CD4-positive, alpha-beta T cell treated with Interleukin-21 for 1 hour (primary cell): ENCODE measurements at places on chromosomes 1 and 21.
A peak's percentile ranks its signal among the peaks of the same experiment; 100 is the strongest.

GRCh38 chr1:156958247-156958714 lies 37.8 kb downstream of the LRRC71 start:
- DNase-seq, result no peak

DNA sequence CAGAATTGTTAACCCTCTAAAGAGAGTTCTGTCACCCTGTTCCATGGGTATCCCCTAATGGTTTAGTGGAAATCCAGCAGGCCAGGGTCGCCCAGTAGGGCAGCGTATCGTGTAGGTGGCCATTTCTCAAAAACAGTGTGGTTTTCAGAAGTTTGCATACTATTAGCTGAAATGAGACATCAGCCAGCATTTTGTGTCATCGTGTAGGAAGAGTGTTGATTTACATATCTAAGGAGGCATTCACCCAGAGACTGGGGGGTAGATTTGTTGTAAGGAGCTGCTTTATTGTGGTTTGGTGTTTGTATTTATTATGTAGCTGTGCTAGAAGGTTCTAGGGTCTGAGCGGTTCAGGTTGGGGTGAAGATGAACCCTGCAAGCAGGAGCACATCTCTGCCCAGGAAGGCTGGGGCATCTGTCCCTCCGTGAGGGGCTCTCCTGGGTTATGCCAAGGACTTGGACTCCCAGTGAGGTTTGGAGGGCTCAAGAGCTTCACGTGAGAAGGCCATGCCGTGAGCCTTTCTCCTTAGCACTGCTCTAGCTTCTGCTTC lies 174.4 kb downstream of the PGBD5 start:
- no peak for DNase-seq

DNA sequence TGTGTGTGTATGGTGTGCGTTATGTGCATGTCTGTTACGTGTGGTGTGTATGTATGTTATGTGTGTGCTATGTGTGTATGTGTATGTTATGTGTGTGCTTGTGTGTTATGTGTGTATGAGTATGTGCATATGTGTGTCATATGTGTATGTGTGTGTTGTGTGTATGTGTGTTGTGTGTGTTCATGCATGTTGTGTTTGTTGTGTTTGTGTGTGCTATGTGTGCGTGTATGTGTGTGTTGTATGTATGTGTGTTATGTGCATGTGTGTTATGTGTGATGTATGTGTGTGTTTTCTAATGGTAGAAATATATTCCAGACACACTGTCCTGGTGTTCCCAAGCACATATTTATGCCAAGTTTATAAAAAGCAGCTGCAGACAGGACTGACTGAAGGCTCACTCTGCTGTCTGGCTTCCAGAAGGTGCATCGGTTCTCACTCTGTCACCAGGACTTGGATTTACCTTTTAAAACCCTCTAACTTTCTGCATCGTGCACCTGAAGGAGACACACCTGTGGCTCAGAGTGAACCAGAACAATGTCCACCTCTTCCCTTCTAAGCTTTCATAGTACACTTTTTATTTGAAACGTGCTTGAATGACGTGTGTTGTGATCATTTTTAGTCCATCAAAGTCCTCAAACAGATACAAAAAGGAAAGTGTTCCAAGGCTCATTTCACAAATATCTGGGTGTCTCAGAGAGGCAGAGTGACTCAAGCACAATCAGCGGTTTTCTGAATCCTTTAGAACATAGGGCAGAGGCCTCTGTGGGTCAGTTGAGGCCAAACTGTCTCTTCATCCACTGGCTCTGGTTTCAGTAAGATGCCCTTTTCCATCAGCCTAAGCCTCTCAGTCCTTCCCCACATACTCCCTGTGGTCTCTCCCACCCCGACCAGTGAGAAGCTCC lies 49.9 kb downstream of the TOMM20 start:
- DNase-seq, result no peak

DNA sequence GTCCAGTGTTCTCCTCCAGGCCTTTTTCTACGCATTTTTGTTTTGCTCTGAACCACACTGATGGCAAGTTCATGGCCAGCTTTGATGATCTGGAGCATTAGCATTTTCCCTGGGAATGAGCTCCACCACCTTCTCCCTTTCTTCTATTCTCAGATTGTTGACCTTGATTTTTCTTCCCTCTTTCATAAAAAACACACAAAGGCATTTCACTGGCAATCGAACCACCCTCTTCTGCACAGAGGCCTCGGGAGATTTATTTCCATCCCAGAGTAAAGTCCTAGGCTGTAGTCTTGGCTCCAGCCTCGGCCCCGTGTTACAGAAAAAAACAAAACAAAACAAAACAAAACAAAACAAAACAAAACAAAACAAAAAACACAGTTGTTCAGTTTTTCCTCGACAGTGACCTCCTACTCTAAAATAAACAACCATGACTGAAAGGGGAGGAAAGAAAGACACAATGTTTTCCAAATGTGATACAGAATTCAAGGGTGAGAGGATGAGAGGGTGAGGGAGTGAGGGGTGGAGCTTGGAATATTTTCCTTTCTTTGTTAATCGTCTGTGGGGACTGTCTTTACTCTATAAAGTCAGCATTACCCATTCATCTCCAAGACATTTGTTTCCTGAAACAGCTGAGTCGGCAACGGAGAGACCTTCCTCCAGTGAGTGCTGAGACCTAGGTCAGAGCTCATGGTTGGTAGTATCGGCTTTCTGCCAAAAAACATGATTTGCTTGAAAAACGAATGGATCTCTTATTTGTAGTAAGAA lies 29.8 kb upstream of the RNF186 start:
- DNase-seq, result no peak

- no peak for DNase-seq
Observed at GRCh38 chr21:41746744-41747006, 20.2 kb downstream of the RIPK4 start.

DNA sequence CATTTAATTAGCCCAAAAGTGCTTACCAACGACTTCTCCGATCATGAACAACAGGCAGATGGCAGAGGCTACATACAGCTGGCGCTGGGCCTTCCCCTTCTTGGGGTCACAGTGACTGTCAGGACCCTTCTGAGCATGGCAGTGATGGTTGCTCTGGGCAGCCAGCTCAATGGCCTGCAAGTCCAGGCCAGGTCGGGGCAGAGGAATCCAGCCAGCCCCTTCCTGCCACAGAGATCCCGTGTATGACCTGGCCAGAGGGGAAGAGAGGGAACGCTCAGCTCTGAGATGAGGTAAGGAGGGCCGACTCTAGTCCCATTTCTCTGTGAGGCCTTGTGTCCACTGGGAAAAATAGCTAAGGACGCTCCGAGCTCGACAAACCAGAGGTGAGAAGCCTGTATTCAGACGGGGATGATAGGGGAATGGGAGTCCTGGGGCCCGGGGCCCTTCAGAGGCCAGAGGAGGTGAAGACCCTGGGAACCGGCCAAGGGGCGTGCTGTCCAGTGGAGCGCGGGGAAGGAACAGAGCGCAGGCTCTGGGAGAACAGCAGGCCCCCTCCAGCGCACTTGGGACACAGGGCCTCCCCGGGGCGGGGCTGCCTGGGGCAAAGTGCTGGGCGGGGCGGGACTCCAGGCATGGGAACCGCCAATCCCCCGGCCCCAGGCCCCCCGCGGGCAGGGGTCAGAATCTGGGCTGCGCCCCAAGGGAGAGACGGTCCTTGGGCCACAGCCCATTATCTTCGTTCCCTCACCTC lies 772 bp downstream of the SLC30A2 start:
- DNase-seq, result no peak

DNA sequence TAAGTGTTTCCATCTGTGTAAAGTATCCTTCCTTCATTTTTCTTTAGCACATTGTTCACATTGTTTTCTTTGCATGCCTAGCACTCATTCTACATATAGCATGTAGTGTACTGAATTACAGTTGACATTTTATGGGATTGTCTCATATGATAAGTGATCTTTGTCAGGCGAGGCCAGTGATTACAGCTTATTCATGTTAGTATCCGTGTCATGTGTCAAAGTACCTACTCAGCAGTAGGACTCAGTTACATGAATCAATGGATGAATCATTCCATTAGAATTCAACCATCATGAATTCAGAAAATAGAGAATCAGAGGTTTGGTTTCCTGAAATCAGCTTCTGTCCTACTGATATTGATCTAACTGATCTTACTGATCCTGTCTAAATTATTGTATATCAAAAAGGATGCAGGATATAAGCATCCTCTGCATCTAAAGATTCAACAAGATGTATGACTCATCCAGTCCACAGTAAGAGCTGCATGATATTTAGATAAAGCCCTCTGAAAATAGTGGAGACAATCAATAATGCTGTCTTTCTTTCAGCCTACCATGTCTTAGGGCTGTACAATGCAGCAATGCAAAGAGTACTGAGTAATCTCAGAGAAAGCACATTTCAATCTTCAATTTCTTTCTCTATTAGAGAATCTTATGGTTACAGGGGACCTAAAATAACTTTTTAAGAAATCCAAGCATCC lies 20.7 kb upstream of the HRNR start:
- no peak for DNase-seq

- no peak for DNase-seq
Observed at GRCh38 chr1:100943533-100943932, 47.6 kb downstream of the SLC30A7 start.

- DNase-seq, result peak; percentile 63
Observed at GRCh38 chr1:1212780-1213344, 1.1 kb downstream of the TNFRSF4 start.

GRCh38 chr21:30255679-30256078 lies 27.1 kb downstream of the KRTAP24-1 start:
- DNase-seq, result no peak

DNA sequence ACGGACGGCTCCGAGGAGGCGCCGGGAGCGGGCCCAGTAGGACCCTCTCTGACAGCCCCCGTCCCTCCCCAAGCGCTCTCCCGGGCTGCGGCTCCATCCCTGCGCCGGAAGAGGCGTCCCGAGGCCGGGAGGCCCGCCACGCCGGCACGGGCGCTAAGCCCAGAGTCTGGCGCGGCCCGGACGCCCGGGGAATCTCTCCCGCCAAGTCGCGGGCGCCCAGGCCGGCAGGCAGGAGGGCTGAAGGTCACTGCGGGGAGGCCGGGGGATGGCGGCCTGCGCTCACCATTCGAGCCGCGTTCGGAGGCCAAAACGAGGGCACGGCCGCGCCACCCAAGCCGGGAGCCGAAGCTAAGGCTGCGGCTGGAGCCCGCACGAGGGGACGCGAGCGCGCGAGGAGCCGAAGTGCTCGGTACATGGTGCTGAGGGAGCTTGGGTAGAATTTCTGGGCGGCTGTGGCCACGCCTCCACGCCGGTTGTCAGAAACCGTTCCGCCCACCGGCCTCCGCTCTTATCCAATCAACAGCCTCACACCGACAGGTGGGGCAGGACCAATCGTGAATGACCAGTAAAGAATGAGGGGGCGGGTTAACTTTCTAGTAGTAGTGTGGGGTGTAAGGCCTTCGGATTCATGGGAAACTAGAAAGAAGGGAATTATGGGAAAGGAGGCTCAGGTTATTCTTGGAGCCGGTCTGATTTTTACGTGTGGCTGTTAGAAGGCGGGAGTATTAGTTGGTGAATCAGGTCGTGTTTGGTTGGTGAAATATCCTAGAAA lies at the start of gene FH:
TSS of gene FH (minus strand) at position 448 of the 772 bp plus-strand sequence. CDS start at position 415, 33 bp downstream.
- peak; percentile 96 for DNase-seq

DNA sequence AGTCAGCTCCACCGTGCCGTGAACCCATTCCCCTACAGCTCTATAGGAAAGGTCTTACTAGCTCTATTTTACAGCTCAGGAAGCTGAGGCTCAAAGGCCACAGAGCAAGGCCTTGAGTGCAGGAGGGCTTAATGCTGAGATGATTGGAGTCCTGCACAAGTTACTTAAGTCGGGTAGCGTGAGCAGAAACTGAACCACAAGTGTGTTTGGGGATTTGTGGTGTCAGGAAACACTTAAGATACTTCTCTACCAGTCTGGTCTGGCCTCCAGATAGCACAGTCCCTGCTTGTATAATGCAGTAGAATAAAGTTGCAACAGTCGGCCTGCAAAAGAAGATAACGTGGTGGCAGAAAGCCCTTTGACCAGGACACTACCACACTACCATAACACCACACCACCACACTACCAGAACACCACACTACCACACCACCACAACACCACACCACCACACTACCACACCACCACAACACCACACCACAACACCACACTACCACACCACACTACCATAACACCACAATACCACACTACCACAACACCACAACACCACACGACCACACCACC lies 118.1 kb downstream of the SPSB1 start:
- DNase-seq, result peak; percentile 28

DNA sequence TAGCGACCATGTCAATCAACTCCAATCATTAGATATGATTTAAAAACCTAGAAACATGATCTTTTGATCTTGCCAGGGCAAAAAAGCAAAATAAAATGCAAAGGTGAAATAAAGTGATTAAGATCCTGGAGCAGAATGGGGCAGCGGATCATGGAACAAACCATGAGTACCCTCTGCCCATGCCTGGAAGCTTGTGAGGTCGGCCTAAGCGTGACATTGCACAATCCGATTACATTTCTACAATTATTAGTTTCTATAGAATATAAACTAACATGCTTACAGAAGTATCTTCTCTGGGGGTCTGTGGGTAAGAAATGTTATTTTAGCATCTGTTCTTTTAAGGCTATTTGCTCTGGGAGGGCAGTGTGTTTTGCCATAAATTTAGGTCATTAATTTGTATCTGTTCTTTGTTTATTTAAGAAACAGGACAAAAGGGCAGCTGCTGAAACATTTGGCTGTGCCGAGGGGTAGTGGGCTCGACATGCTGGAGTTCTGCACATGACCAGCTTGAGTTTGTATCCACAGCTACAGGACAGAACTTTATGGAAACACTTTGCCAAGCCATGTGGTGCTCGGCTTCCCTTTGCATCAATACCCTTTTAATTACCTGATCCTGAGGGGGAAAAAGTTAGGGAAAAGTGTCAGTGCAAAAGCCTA lies 55.9 kb downstream of the ZBTB18 start:
- DNase-seq, result no peak

DNA sequence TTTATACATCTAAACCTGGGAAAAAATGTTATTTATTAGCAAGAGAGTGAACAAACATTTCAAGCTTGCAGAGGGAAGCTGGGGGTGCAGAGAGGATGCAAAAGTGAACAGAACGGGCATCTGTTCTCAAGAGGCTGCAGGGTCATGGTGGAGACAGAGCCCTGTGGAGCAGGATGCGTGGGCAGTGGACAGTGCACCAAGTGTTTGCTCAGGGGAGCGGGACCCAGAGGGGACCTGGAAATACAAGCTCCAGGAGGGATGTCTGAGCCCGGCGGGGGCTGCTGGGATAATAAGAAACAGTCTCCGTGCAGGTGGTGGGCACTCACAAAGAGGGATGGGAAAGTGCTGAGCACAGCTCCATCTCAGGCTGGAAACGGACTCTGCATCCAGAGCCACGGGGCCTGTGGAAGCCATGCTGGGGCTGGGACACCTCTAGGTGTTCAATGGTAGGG lies 105.3 kb upstream of the SLC45A1 start:
- no peak for DNase-seq

DNA sequence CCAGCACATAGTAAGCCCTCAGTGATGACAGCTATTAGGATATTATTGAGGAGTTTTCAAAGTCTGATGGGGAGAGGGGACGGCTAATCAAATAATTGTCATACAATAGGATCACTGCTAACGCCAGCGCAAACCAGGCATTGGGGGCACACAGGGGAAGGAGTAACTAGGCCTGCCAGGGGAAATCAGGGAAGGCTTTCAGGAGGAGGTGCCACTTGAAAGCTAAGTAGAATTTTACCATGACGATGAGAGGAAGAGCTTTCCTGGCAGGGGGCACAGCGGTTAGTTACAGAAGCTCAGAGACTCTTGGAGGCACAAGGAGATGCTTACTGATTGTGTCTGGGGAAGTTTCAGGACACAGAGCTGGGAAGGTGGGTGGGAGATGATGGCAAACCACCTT lies 47.2 kb upstream of the LAPTM5 start:
- DNase-seq, result no peak

GRCh38 chr1:234164098-234164709 lies 209.1 kb upstream of the COA6 start:
- DNase-seq, result no peak
